ENCODE measurements at places on chromosomes 5 and 9. TPM values are rescaled to one million over a fixed set of nuclear protein-coding genes. Genes with fewer than 3 reads are reported as not detected.

Gene IL12B
- total RNA-seq: not detected

Gene N4BP3
- total RNA-seq: 9.7 TPM

Gene FGF18
- 0.63 TPM for total RNA-seq

Gene PCDHA1
- 9.1 TPM for total RNA-seq

Gene OTP
- not detected for total RNA-seq

Gene PAEP
- total RNA-seq: not detected

Data from parietal lobe (tissue), 2 donors.